Vagina (tissue), 2 donors: ENCODE measurements at places on chromosomes 2 and 18. TPM values are rescaled to one million over a fixed set of nuclear protein-coding genes. Genes with fewer than 3 reads are reported as not detected.

GRCh38 chr2:7992612-7993602, 688.9 kb upstream of the ID2 start:
- no peaks in the 10 kb centered on the region for H3K4me1 ChIP-seq
- no peak overlapping the region for H3K27ac ChIP-seq
- H3K4me3 ChIP-seq = no peak overlapping the region
- no peaks in the 10 kb centered on the region for H3K27me3 ChIP-seq
- DNase-seq = no peak
- no peaks in the 10 kb centered on the region for H3K36me3 ChIP-seq

GRCh38 chr2:161123531-161124030, 36.6 kb upstream of the TANK start:
- H3K27me3 ChIP-seq = no peaks in the 10 kb centered on the region
- no peaks in the 10 kb centered on the region for H3K36me3 ChIP-seq
- H3K27ac ChIP-seq = peak overlapping the region; percentile 82
- no peak overlapping the region for H3K4me3 ChIP-seq

GRCh38 chr2:176117823-176118371, 1.3 kb downstream of the HOXD10 start:
- no peak for DNase-seq
- H3K4me1 ChIP-seq = peaks cover 24% of the 10 kb centered on the region
- H3K4me3 ChIP-seq = peak overlapping the region; percentile 40
- H3K27ac ChIP-seq = peak overlapping the region; percentile 76
- no peaks in the 10 kb centered on the region for H3K27me3 ChIP-seq
- no peaks in the 10 kb centered on the region for H3K36me3 ChIP-seq

GRCh38 chr2:96508521-96509113, 3.5 kb upstream of the NEURL3 start:
- H3K27me3 ChIP-seq = no peaks in the 10 kb centered on the region
- no peaks in the 10 kb centered on the region for H3K36me3 ChIP-seq
- H3K4me1 ChIP-seq = peaks cover 24% of the 10 kb centered on the region
- peak; percentile 83 for DNase-seq
- peak overlapping the region; percentile 40 for H3K4me3 ChIP-seq
- H3K27ac ChIP-seq = no peak overlapping the region

The ATOH8 gene
- 66.5 TPM for total RNA-seq

The MEP1B gene
- not detected for total RNA-seq

The LRRC30 gene
- total RNA-seq = not detected

The UGT1A5 gene
- 1.2 TPM for total RNA-seq
